ENCODE measurements at places on chromosomes 12 and 14.

GRCh38 chr14:45065956-45066355 lies 18.0 kb upstream of the PRPF39 start:
- no peak for DNase-seq

DNA sequence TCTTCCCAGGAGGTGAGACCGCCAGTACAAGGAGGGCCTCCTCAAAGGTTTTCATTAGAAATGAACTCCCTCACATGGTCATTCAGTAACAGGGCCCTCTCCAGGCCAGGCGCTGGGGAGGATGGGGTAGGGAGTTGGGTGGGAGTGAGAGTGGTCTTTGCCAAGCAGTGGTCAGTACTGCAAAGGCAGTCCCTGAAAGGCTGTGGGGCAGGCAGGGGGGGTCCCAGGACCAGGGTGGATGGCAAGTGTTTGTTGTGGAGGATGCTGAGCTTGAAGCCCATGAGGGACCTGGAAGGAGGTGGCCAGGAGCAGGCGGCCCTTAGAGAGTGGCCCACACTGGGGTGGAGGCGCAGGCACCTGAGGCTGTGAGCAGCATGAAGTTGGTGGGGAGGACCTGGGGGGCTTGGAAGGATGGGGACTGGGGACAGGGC lies 26.1 kb downstream of the CEP170B start:
- no peak for DNase-seq

DNA sequence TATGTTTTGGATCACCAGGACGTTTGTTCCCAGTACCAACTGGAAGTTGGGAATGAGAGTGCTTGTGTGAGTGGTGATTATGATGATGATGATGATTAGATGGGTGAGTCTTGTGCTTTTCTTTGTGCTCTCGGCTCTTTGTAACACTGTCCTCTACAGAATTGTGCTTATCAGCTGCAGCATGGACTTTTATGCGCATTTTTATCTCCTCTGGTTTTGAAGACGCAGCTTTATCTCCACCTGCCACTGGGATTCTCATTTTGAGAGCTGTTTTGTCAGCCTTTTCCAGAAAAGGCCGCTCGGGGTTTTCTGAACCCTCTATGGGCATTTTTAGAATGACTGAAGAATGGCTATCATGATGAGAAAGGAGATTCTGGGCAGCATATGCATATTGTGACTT lies 11.5 kb upstream of the KANSL2 start:
- DNase-seq = no peak

DNA sequence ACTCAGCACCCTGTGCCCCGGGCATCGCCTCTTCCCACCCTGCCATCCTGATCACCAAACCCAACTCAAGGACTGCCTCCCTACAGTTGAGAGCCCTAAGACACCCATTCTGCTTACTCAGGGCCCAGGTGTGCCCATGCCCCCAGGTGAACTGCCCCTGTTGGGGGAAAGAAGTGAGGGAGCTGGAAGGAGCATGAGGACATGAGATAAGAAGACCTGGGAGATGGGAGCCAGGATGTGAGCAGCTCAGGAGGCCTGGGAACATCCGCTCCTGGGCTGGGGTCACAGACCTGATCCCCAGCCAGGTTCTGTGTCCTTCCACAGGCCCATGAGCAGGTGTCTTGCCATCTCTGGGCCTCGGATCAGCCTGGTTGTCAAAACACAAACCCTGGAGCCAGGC lies 6.6 kb downstream of the RAPGEF3 start:
- no peak for DNase-seq

DNA sequence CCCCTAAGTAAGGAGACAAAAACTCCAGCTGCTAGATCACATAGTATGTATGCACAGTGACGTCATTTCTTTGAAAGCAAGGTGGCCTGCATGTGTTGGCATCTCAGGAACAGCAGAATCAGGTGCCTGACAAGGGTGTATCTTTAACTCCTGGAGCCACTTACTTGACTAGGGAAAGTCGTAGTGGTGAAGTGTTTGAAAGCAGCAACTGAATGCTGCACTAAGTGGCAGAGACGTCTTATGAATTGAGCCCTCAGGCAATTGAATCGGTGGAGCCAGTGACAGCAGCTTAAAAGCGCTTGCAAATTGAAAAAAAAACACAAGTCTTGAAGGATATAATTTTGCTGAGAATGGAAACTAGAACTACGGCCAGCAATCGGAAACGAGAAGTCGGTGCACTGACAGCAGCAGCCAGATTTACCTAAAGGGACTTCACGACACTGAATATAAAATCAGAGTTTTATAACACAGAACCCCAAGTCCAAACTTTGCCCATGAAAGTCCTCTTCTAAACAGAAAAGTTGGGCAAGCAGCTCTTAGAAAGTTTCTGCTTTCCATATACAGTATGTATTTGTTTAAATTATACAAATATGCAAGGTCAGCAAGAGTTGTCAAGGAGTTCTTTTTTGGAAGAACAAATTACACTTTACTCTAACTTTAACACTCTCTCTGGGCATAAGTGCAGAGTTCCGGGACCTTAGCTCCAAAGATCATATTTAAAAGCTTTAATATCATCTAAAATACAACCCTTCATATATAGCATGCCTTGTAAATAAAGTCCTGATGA lies 1.1 kb downstream of the IGF1 start:
- DNase-seq = no peak

- DNase-seq = no peak
Measured at GRCh38 chr14:33570694-33571310, 380.1 kb downstream of the EGLN3 start.

GRCh38 chr14:81772381-81772780 lies 238.7 kb upstream of the SEL1L start:
- no peak for DNase-seq

- no peak for DNase-seq
Measured at GRCh38 chr14:53534841-53535240, 381.7 kb upstream of the DDHD1 start.

- no peak for DNase-seq
Measured at GRCh38 chr12:6507102-6507998, 13.4 kb downstream of the NCAPD2 start.

- DNase-seq = no peak
Measured at GRCh38 chr14:72644758-72645489, 249.0 kb downstream of the DPF3 start.

GRCh38 chr12:32603858-32604257 lies 75.2 kb upstream of the DNM1L start:
- DNase-seq = no peak

- DNase-seq = no peak
Measured at GRCh38 chr14:35336494-35337268, 44.5 kb downstream of the PSMA6 start.

- DNase-seq = no peak
Measured at GRCh38 chr12:599756-600155, 63.5 kb downstream of the NINJ2 start.

DNA sequence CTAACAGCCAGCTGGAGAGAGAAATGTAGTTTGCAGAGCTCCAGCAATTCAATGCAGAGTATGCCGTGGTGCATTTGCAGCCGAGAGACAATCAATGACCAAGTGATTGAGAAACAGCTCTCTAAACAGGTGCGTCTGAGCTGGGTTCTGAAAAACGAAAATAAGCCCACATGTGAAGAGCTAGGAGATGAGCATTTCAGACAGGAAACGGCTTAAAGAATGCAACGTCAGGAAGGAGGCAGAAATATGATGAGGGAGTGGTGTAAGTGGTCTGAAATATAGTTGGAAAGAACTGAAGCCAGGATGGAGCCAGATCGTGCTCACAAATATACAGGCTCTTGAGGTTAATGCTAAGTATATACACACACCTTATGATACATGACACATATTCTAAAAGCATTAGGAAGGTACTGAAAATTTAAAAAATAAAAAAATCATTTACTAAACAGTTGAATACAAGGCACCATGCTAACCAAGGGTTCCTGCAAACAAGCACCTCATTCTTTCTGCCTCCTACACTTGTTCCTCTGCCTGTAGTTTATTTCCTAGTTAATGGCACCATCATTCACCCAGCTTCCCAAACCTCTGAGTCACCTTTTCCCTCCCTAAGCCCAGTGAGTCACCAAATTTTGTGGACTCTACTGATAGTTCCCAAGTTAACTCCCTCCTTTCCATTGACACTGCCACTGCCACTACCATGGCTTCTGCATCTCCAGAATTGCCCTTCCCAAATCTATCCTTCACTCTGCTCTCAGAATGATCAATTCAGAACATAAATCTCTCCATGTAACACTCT lies 2.3 kb upstream of the GARIN2 start:
- no peak for DNase-seq

- no peak for DNase-seq
Measured at GRCh38 chr14:75315144-75315543, 36.5 kb downstream of the FOS start.
